IPS DF 6.9 (cell line): ENCODE measurements at places on chromosomes 7 and 10.

DNA sequence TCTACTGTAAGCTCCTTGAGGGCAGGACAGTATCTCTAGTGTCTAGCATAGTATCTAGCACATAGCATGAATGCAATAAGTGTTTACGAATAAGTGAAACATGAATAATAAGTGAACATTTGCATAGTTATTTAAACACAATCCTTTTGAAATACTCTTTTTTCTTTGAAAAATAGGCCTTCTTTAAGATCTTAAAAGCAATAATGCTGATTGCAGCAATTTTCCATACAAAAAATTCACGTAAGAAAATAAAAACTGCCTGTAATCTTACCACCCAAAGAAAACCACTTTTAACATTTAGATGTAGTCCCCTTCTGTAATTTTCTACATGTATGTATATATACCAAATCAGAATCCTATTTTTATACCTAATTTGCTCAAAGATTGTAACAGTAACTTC lies 162.5 kb upstream of the HPS1 start:
- no peak for DNase-seq

GRCh38 chr10:17655567-17656146 lies 11.7 kb downstream of the STAM start:
- no peak for DNase-seq

GRCh38 chr7:88001744-88002530 lies 67.9 kb downstream of the ADAM22 start:
- no peak for DNase-seq

DNA sequence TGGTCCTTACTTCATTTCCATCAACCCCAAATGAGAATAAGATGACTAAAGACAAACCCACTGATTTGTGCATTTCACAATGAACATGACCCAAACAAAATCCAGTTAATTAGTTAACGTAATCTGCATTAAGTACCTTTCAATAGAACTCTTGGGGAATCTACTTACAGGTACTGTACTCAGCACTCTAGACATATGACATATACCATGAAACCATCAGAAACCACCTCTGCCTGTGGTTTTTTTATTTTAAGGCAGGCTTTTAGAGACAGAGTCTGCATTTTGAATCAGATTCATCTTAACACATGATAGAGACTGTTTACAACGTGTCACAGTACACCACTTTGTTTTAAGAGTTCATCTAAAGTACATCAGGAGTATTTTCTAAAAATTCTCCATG lies 168.4 kb downstream of the BTAF1 start:
- DNase-seq = no peak

DNA sequence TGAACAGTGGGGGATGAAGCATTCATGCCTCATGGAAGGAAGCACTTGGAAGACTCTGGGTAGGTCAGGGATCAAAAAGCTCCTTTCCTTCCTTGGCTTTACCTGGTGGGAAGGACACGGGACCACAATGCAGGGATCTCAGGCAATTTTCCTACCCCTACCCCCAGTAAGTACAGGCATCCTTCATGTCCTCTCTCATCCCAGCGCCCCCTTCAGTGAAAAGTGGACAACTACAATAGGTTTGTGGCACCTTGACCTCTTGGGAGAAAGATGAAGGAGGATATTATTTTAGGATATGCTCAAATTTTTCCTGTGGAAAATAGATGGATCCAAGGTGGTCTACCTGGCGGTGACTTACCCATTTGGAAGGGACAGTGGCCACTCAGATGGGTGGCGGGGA lies 16.5 kb downstream of the AFAP1L2 start:
- no peak for DNase-seq

DNA sequence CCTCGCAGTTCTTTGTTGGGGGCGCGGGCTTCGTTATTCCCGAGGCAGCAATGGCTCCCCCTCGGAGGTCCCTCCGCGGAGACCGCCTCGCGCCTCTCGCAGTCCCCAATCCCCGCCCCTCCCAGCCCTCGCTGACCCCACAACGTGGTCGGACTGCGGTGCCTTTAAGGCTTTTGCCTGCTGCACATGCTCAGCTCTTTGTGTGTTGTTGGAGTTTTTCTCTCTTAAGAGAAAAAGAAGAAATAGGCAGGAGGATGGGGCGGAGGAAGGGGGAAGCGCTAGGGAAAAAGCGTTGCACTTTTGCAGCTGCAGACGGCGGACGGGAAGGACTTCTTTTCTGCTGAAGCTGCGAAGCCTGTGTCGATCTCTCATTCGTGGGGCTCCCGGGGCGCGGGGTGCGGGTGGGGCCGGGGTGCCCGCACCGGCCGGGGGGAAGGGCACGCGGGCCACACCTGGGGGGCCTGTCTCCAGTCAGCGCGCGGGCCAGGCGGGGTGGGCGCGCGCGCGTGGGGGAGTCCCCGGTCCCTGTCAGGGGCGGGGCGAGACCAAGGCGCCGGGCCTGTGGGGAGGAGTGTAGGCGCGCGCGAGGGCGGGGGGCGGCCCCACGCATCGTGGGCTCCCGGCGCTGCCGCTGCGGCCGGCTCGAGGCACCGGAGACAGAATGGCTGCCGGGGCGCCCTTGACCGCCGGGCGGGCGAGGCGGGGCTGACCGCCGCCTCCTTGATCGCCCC lies 445 bp upstream of the ATRNL1 start:
- no peak for DNase-seq

- DNase-seq = no peak
Measured at GRCh38 chr10:62541811-62542210, 167.6 kb downstream of the ZNF365 start.

GRCh38 chr10:113517901-113518260 lies 35.0 kb upstream of the HABP2 start:
- DNase-seq = no peak

GRCh38 chr10:10663622-10664021 lies 354.1 kb upstream of the CELF2 start:
- no peak for DNase-seq

DNA sequence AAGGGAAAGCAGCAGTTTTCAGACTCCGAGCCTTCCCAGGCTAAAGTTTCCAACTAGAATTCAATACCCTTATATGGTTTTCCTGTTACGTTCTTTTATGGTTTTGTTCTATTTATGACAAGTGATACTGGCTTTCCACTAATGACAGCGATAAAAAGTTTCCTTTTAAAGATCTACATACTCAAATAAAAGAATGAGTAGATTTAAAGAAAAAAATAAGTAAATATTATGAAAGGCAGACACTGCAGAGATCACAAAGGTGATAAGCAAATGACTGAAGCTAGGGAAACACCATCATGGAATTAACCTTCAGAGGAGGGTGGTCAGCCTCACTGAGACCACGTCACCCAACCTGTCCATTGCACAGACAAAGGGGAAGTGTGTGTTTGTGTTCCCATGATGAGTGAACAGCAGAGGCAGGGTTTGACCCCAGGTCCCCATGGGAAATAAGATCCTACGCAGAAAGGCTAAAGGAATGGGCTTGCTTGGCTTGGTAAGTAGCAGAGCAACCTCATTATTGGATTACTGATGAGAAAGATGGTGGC lies 4.0 kb downstream of the VSIR start:
- no peak for DNase-seq

- DNase-seq = no peak
Measured at GRCh38 chr10:115033898-115034297, 59.3 kb upstream of the ATRNL1 start.

GRCh38 chr7:55502124-55502857 lies 70.0 kb downstream of the VOPP1 start:
- DNase-seq = no peak

GRCh38 chr10:126838316-126838715 lies 66.9 kb upstream of the DOCK1 start:
- no peak for DNase-seq

DNA sequence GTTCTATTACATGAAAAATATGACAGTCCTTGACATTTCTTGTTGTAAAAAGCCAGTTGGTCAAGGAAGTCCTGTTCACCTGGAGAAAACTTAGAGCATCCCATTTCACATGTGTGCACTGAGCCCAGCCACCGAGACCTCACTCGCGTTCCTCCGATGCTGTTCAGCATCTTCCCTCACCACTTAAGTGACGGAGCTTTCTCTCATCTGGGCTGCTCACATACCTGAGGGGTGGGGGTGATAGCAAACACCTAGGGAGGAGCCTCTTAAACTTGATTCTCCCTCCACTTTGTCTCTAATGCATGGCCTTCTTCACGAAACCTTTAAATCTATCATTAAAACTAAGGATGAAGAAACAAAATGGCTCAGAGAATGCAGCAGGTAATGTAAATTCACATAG lies 950.2 kb downstream of the GATA3 start:
- DNase-seq = no peak

DNA sequence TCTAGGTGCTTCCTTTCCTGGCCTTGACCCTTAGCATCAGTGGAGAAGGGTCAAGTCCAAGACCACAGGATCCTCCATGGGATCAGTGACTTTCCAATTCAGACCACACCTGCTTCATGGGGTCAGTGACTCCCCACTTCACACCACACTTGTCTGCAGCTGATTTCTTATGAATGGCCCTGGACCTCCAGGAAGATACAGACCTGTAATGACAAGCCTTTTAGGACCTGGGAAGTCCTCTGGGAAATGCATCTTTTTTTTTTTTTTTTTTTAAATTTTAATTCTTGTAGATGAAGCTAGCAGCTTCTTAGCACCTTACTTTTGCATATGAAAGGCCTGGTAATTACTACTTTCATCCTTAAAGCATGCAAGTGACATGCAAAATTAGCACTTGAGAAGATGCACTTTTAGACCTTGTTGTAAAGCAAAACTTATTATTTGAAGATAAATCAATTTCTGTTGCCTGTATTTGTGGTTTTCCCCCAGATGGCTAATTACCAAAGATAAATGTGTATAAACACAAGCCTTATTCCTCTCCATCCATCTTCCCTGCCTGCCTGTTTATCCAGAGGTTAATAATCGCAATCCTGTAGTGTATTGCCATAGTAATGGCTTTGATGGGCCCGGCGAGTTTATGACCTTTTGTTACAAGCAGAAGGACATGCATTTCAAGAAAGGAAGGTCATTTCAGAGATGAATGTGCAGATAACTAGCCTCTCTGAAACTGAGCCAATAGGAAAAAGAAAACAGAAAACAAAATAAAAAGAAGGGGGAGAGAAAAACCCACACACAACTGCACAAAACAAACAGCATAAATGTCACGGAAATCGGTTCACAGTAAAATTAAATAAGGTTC lies 1018.7 kb downstream of the TYW1 start:
- no peak for DNase-seq

- no peak for DNase-seq
Measured at GRCh38 chr7:129122751-129123509, 21.6 kb upstream of the TSPAN33 start.

DNA sequence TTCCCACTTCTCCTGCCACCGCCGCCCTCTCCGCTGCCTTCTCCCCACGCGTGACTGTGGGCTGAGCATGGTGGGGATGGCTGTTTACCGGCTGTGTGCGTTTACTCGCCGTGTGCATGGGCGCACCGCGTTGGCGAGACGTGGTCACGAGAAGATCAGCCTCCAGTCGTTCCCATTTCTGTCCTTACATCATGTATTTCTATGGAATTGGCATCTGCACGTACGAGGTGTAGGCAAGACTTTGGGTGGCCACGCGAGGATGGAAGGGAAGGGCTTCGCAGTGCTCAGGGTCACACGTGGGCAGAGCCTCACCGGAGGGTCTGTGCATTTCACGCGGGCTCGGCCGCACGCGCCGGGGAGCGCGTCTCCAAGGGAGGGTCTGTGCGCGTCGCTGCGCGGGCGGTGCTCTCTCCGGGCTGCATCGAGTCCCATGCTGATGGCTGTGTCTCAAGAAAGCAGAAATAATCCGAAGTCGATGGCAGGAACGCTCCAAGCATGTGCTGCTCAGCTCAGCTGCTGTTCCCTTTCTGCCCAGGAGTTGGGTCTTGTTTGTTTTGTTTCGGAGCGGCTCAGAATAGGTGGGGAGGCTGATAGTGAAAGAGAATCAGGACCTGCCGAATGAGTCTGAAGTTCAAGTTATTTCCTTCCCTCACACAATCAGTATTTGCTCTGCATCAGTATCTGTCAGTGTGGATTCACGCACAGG lies 973 bp downstream of the CAMK1D start:
- DNase-seq = no peak

- DNase-seq = no peak
Measured at GRCh38 chr10:97434055-97434454, 8.1 kb downstream of the PGAM1 start.

- no peak for DNase-seq
Measured at GRCh38 chr7:31492086-31492485, 21.8 kb upstream of the ITPRID1 start.

GRCh38 chr10:93435621-93436397 lies 46.3 kb downstream of the MYOF start:
- no peak for DNase-seq
